ENCODE measurements at places on chromosomes 6 and 20.

DNA sequence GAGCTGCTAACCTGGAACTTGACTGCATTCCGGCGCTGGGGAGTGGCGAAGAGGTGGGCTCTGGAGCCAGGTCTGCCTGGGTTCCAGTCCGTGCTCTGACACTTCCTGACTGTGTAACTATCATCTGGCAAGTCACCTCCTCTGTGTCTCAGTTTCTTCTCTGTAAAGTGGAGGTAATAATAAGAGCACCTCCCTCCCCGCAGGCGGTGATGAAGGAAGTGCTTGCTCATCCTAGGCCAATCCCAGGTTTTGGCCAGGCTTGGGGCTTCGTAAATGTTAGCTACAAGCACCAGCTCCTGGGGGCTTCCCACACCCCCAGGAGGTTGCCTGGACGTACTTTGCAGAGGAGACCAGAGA lies 32.8 kb downstream of the SNAI1 start:
- no peak for DNase-seq

DNA sequence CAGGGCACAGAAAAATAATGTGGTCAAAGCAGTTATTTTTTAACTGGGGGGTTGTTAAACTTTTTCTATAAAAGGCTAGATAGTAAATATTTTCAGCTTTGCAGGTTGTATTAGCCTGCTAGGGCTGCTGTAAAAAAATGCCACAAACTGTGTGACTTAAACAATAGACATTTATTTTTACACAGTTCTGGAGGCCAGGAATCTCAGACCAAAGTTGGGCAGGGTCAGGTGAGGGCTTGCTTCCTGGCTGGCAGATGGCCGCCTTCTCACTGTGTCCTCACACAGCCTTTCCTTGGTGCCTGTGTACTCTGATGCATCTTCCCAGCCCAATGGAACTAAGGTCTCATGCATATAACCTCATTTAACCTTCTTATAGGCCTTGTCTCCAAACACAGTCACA lies 294.7 kb downstream of the PTPRT start:
- no peak for DNase-seq

- DNase-seq: no peak
Observed at GRCh38 chr20:63274381-63275228, 2.0 kb downstream of the ARFGAP1 start.

- no peak for DNase-seq
Observed at GRCh38 chr6:150729188-150729748, 129.6 kb downstream of the PLEKHG1 start.

GRCh38 chr20:3137492-3137891 lies 22.2 kb downstream of the FASTKD5 start:
- DNase-seq: no peak

- DNase-seq: no peak
Observed at GRCh38 chr20:37823296-37823980, 79.5 kb upstream of the VSTM2L start.

DNA sequence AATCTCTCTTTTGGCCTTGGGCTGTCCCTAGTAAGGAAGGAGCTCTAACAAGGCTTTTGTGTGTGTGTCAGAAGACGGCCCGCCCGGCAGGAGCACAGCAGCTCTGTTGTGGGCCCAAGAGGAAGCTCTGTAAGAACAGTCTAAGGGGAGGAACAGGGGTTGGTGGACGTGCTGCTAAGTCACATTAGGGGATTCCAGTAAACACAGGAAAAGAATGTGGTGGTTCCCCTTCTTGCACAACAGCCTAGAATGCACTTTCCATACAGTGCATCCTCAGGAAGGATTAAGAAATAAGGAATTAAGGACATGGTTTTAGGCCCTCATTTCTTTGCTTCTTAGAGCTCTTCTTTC lies 114.5 kb downstream of the RNF144B start:
- DNase-seq: no peak

DNA sequence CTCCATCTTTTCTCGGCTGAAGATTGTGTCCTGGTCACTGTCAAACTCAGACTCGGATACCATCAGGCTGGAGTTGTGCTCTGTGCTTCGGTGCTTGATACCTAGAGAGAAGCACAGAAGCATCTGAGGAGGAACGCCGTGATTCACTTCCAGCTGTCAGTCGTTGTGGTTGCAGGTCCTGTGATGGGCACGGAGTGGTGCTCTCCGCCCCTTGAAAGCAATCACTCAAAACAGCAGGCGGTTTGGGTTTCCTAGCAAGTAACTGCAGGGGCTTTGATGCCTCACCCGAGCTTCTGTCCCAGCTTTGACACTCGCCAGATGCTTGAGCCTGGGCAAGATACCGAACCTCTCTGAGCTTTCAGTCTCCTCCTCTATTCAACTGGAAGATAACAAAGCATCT lies 52.5 kb downstream of the ALDH5A1 start:
- DNase-seq: peak; percentile 15

DNA sequence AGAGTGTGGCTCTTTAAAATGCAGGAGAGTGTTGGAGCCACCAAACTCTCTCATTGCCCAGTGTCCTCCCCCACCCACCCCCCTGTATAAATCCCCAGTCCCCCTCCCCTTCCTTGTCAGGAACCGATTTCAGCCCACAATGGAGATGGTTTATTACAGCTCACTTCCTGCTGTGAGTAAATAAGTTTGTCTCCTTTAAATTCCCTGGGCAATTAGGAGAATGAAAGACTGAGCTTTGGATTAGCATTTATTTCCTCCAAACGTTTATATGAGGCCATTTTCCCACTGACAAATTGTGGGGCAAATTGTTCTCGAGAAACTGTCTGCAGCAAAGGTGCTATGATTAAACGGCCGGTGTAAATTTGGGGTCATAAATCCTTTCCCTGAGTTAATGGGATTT lies 128.8 kb downstream of the DHX35 start:
- DNase-seq: no peak

DNA sequence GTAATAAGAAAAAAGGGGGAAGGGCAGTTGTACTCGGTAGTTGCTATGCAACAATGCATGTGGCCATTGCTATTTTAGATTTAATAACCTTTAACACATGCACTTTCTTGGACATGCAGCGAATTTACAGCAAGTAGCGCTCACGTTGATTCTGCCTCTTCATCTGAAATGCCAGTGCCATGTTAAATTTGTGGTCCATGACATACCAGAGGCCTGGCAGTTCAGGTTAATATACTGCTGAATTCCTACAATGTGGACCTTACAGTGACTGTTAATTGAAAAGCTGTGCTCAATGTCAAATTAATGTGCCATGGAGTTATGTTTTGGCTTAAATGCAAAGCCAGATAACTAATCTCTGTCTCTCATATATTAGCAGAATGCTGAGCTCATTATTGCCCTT lies 699.7 kb downstream of the DOK5 start:
- no peak for DNase-seq
